ENCODE measurements at places on chromosomes 12 and 14.

- DNase-seq, result no peak
Observed at GRCh38 chr14:68884031-68885030, 91.5 kb upstream of the ZFP36L1 start.

- peak; percentile 67 for DNase-seq
Observed at GRCh38 chr14:74488786-74489397, 4.2 kb downstream of the NPC2 start.

DNA sequence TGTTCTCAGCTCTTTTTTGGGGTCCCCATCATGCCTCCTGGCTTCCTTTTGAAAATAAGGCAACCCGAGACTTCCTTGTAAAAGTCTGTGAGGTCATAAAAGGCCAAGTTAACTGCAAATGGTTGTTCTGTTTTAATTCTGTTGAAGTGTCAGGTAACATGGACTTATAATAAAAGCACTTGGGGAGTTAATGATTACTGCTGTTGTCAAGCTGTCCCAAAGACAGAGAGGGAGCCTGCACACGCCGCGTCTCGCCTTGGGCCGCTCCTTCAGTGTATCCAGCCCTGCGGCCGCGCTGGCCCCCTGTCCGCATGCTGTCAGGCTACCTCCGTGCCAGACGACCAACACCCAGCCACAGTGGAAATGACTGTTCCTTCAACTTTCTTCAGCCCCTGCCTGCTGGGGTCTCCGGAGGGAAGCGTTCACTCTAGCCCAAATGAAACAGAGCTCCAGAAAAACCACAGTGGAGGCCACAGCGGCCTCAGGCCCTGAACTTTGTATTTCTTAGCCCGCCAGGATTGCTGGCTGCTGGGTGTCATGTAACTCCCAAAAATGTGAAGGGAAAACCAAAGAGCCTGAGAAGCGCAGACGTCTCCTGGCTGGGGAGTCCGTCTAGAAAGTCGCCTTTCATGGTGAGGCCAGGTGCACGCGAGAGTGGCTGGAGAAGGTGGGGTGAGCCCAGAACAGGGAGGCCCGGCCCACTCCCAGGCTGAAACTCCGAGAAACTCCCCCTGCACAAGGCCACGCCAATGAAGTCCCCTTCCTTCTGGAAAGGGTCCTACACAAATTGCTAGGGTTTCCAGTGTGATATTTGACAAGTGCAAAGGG, 189.1 kb downstream of the ZFP36L1 start:
- DNase-seq, result no peak

- DNase-seq, result no peak
Observed at GRCh38 chr12:108430245-108430644, 84.8 kb upstream of the FICD start.

DNA sequence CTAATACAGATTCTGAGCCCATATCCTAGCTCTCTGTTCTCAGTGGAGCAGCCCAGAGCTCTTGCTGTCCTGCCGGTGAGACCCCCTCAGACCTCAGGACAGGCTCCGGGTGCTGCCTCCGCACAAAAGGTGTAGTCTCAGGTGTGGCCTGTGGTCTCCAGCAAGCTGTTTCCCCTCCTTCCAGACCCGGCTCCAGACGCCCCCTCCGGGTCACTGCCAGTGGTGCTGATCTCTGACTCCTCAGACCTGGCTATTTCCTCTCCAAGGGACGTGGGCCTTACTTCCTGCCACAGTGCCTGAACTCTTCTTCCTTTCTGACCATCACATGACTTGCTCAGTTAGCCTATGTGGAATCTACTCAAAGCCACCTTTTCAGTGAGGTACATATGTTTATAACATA, 337.5 kb downstream of the GLT1D1 start:
- no peak for DNase-seq

DNA sequence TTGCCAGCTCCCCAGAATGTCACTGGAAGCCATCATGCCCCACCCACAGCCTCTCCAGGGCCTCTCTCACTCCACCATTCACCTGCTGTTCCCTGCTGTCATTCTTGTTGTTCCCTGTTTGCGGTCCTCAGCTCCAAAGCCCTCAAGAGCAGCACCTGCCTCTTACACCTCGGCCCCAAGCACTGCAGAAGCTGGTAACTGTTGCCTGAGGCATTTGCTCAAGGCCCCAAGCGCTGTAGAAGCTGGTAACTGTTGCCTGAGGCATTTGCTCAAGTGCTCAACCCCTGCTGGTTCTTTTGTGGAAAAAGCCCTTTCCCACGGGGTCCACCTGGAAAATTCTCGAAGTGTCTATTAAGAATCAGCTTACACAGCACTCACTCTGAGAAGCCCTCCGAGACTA, 78.0 kb downstream of the ARL6IP4 start:
- no peak for DNase-seq

DNA sequence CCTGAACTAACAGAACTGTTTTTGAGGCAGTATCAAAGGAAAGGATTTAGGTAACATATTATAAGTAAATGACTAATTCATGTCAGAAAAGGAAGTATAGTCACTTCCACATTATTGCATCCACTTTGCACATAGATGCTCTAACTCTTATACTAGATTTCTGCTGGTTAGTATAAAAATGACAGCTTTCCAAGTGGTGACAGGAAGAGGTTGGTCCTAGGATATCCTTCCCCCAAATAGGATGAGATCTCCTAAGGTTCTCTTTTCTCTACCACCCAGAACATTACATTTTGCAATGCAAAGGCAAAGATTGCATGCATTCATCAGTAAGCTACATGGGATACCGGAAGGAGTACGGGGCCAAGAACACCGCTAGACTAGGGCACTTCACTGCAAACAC, 15.2 kb downstream of the DAD1 start:
- DNase-seq, result no peak

GRCh38 chr12:40953076-40953475, 235.0 kb upstream of the PDZRN4 start:
- DNase-seq, result no peak

DNA sequence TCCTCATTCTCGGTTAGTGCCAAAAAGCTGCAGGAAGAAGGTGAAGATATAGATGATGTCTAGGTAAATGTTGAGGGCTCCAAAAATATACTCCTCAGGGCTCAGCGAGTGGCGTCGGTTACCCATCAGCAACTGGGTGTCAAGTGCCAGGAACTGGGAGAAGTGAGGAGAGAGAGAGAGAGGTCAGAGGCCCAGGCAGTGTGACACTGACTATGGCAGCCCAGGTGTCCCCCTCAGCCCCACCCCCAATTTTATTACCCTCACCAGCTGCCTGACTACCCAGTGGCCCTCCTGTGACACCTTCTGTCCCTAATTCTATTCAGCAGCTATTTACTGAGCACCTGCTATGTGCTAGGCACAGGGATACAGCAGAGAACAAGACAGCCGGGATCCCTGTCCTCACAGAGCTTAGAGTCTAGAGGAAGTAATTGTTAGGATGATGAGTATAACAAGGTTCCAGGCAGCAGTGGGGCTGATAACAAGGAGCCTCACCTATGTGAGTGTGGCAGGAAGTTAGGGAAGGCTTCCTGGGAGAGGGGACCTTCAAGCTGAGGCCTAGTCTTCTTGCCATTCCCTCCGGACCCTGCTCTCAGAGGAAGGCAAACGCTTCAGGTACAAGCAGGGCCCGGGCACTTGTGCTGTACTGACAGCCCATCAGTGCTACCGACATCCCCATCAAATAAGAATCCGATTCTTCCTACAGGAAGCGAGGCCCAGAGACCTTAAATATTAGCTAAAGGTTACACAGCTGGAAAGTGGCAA, 27.8 kb upstream of the BCDIN3D start:
- DNase-seq, result no peak

DNA sequence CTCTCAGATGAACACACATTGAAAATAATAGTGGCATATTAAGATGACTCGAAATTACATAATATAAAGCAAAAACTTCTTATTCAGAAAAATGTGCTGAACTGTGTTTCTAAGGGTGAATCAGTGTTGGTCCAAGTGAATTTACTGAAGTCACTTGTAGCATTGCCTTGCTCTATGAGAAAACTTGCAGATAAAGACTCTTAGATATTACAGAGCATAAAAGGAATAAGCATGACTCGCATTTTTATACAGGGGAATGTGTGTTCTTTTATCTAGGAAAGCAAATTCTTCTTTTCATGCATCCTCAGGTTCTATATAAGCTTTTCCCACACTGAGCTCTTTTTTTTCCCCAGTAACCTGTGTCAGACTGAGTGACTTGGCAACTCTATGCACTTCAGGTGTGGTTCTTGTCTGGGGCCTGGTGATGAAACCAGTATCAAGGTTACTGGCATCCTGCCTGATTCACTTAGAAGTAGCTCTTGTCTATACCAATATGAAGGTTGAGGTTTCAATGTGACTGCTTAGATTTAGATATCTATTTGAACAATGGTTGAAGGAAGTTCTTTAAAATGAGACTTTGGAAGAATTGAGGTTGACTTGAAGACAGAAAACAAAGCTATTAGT, 76.1 kb downstream of the OTOGL start:
- DNase-seq, result no peak

DNA sequence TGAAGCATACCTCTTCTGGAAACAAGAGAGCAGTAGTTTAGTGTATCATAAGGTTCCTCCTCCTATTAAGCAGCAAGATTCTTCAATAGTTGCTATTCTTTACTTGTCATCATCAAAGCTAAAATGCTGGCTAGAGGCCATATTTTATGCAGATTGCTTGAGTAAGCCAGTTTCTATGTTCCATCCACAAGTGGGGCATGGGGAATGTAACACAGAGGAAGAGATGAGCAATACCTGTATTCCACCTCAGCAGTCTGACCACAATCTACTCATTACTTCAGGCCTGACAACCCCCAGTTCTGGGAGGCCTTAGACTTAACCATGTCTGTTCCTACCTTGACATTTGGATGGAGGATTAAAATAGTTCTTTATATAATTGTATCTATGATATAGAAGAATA, 423.6 kb downstream of the BTG1 start:
- DNase-seq, result no peak

DNA sequence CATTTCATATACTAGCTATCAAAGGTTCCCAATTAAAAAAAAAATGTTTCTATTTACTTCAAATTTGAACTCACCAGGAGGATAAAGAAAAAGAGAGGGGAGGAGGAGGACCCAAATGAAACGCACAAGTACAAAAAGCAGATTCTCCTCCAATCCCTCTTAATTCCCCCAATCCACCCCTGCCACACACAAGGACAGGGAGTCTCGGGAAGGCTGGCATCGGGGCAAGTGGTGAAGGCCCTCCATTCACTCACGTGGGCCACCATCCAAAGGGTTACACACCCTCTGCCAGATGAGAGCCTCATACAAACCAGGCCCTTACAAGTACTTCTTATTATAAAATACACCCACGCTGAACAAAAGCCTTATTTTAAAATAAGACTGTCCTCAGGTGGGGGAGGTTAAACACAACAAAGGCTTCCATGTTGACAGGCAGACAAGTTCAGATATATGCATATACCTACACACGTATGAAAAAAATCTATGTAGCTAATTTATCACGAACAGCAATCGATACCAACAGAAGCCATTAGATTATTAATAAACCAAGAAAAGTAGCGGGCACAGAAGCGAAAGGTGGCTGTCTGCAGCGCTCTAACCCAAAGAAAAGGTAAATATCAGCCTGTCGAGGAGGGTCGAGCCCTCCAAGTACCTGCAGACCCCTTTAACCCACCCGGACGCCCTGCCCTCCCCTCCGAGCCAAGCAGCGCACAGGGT, 1.5 kb downstream of the ATP2B1 start:
- no peak for DNase-seq

DNA sequence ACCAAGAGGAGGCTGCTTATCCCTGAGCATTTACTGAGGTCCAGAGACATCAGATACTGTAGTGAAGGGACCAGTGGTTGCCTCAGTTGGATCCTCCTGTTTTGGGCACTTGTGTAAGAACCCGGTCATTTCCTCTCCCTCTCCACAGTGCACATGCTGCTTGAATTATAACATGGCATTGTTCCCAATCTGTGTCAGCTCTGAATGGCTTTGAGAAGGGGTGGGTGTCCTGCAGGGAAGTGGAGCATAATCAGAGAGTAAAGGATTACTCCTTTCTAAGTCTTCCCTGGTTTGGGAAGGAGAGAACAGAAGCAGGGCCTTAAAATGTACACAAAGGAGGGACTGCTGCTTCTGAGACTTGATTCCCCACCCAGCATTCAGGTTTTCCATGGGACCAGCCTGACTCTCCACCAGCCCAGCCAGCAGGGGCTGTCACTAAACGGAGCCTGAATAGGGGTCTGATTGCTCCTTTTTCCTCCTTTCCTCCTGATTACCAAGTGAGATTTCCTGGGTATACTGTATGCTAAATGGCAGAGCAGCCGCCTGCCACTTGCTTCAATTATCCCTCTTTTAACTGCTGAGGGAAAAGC, 78.4 kb downstream of the NRXN3 start:
- no peak for DNase-seq

DNA sequence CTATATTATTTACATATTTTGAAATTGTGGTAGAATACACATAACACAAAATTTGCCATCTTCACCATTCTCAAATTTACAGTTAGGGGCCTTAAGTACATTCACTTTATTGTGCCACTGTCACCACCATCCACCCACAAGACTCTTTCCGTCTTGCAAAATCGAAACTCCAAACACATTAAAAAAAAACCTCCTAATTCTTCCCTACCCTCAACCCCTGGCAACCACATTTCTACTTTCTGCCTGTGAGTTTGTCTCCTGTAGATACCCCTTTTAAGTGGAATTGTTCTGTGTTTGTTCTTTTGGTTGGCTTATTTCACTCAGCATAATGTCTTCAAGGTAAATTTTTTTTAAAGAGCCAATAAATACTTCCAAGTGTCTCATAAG, 31.6 kb upstream of the AMIGO2 start:
- DNase-seq, result no peak

- no peak for DNase-seq
Observed at GRCh38 chr12:107129315-107129930, 36.1 kb upstream of the CRY1 start.

GRCh38 chr12:6827437-6827911, 733 bp upstream of the P3H3 start:
- no peak for DNase-seq

DNA sequence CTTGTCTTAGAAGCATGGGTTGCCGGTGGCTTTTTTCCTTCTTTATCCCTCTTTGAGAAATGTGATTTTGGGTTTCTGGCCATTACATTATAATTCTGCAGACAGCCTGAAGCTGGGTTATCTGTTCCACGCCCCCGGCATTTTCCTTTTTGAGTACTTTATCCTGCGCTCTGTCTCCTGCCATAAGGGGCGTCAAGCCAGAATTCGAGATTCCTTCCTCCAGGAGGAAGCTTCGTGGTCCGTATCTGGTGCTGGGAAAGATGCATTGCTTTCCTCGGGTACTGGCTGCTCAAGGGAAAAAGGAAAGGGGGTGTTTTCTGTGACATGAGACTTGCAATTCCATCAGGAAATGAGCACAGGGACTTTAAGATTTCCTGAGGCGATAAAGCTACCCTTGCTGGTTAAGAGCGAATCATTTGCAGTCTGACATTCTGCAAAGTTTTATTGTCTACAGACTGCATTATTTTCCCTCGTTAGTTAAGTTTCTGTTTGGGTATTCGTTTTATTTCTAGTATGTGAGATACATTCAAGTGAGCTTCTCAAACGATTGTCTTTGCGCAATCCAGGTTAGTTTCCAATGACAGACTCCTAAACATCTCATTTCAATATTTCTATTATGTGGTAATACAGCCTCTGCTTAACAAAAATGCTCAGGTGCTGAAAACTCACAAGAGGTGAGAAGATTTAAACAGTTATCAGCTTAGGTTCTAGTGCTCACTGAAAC, 694 bp downstream of the AKAP5 start:
- DNase-seq, result no peak

- no peak for DNase-seq
Observed at GRCh38 chr14:52077256-52077979, 8.6 kb upstream of the NID2 start.
